ENCODE measurements at places on chromosomes 5 and 9.
A peak's percentile ranks its signal among the peaks of the same experiment; 100 is the strongest.

- DNase-seq = no peak
These were observed 14.0 kb downstream of the PRKAA1 start for GRCh38 chr5:40784027-40784653.

- no peak for DNase-seq
These were observed 35.6 kb upstream of the ATP6V1G1 start for GRCh38 chr9:114551750-114552685.

- DNase-seq = no peak
These were observed 56.1 kb downstream of the UBAP2 start for GRCh38 chr9:33992632-33993031.

- DNase-seq = no peak
These were observed 702.1 kb downstream of the SEMA5A start for GRCh38 chr5:8843771-8844170.

GRCh38 chr5:129459777-129460671 is at the start of gene ADAMTS19:
ADAMTS19 (plus strand) TSS chr5:129460298; CDS start chr5:129460392, 94 bp downstream.
- DNase-seq = no peak

- no peak for DNase-seq
These were observed 288.0 kb downstream of the ICE1 start for GRCh38 chr5:5710471-5710870.

DNA sequence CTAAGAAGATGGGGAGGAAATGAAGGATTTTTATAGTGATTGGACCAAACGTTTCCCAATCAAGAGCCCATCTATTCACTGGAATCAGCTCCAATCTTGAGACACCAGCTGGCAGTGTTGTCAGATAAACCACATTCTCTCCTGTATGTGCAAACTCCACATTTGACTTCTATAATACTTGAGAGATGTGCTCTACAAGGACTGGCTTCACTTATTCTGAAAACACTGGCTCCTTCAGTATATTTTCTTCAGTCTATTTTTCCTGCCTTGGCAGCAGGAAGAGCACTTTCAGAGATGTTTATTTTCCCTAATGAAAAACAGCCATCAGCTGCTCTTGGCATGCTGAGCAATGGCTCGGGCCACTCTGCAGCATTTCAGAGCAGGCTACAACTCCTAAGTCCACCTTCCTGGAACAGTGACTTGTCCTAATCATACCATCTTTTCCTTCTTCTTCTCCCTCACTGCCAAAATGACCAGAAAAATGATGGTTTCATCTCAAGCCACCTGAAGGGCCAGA is 96.9 kb upstream of the FSTL4 start:
- no peak for DNase-seq

GRCh38 chr9:72526901-72527800 is 5.7 kb downstream of the TMC1 start:
- DNase-seq = peak; percentile 64

DNA sequence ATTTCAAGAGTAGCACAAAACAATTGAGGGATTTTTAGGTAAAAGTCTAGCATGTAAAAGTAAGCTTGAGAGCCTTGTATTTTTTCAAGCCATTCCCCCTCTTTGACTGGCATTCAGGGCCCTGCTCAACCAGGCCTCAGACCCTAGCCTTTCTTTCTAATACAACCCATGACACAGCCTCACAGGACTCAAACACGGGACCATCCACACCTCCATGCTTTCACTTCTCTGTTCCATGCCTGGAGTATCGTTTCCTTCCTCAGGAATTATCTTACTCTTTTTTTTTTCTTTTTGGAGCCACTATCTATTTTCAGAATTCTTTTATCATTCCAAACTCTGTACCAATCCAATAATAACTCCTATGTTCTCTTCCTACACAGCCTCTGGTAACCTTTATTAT is 560.2 kb upstream of the CLINT1 start:
- DNase-seq = no peak

- peak; percentile 68 for DNase-seq
These were observed 15.8 kb upstream of the RAPGEF1 start for GRCh38 chr9:131755541-131756198.

GRCh38 chr9:134213881-134214341 is 49.5 kb upstream of the RNU6ATAC start:
- no peak for DNase-seq

- no peak for DNase-seq
These were observed 153.2 kb downstream of the EDIL3 start for GRCh38 chr5:84231433-84231832.

- no peak for DNase-seq
These were observed 65.2 kb downstream of the JMY start for GRCh38 chr5:79301046-79301712.

- no peak for DNase-seq
These were observed 34.3 kb upstream of the OLFM1 start for GRCh38 chr9:135053133-135053532.

GRCh38 chr5:13276156-13276555 is 668.3 kb downstream of the DNAH5 start:
- DNase-seq = no peak

DNA sequence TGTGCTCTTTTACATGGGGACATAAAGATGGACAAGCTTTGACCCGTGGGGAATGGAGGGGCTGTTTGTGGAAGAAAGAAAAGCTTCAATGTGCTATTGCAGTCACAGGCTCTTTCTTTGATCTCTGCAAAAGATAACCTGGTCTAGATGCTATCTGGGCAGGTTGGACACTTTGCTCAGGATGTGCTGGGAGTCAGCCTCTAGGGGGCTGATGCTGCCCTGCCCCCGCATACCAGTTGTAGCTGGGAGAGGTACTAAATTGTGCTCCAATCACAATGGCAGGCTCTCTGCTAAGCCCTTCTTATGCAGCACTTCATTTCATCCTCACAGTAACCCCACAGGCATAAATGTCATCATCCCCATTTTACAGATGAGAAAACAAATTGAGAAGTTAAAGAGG is 67.2 kb downstream of the PSD2 start:
- DNase-seq = no peak

DNA sequence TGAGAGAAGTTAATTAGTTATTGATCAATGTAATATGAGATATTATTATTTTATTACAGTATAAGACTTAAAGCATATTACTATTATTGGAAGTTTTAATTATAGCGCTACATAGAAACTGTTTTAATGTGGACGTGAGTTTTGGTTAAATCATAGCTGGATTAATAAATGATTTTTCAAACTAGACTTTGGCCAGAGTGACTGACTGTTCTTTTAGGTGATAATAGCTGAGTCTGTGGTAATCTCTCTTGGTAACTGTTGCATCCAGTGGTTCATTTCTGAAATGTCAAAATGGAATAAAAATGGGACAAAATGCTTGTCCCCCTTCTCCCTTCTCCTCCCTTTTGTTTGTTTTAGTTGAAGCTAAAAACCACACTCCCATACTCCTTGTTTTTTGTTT is 28.1 kb downstream of the ANKHD1 start:
- no peak for DNase-seq

GRCh38 chr5:158007336-158007735 is 148.4 kb upstream of the CLINT1 start:
- DNase-seq = no peak

DNA sequence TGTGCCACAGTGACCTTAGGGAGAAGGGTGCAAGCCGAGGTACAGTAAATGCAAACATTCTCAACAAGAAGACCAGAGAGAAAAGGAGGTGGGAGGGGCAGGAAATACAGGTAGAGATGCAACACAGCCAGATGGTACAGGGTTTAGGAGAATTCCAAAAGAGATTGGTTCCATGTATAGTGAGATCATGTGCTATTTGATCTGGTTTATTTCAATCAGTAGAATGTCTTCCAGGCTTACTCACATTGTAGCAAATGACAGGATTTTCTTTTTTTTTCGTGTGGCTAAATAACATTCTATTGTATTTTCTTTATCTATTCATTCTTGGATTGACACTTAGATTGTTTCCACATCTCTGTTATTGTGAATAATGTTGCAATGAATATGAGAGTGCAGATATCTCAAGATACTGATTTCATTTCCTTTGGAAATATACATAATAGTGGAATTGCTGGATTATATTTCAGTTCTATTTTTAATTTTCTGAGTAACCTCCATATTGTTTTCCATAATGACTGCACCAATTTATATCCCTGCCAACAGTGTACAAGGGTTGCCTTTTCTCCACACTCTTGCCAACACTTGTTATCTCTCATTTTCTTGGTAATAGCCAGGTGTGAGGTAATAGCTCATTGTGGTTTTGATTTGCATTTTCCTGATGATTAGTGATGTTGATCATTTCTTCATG is 107.8 kb upstream of the GAS1 start:
- no peak for DNase-seq

GRCh38 chr5:179297486-179298180 is 47.6 kb downstream of the ADAMTS2 start:
- DNase-seq = no peak

- no peak for DNase-seq
These were observed 200.5 kb downstream of the HINT1 start for GRCh38 chr5:130964231-130965202.

- DNase-seq = no peak
These were observed 155.7 kb downstream of the RMI1 start for GRCh38 chr9:84136119-84136868.

- DNase-seq = peak; percentile 4
These were observed 63.7 kb upstream of the PPP2CA start for GRCh38 chr5:134289509-134290113.

DNA sequence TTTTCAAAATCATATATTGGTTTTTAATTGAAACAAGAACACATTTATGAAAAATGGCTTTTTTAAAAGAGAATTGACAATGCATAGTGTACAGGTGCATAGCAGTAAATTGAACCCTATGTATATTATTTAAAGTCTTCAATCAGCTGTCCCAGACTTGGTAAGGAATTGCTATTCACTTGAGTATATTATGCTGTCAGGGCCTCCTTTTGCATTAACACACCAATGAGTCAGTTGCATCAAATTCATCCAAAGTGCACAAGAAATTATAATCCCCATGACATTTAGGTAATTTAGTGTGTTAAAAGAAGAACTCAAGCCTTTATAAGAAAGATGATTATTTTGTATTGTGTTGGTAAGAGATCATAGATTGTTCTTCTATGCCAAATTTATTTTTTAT is 748.8 kb upstream of the RIOK2 start:
- DNase-seq = no peak

DNA sequence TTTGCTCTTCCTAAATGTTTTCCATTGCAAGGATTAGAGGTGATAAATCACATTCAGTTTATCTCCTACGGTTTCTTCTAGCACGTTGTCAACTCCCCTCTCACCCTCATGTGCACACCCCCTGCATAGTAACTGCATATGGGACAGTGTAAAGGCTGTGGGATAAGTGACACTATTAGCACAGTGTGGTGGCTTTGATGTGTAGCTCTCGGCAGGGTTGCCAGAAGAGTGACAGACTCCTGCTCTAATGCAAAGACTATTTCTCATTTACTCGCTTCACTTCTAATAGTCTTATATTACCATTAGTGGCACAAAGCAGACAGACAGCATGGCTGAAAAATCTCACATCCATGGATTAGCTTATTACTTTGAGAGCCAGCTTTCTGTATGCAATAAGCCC is 454.6 kb downstream of the CETN3 start:
- DNase-seq = no peak

DNA sequence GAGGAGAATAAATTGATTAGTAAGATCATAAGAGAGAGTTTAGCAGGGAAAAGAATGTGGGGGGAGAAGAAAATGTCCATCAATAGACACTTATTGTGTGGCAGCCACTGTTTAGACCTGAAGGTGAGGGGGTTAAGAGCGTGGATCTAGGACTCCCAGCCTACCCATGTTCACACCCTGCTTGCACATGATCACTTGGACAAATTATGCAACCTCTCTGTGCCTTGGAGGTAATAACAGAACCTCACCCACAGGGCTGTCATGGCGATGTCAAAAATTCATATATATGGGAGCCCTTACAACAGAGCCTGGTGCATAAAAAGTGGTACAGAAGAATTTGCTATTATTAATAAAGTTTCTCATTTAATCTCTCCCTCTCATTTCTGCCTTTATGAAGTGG is 86.0 kb upstream of the EQTN start:
- no peak for DNase-seq

- DNase-seq = no peak
These were observed 7.9 kb upstream of the ENG start for GRCh38 chr9:127862075-127863011.

GRCh38 chr5:19536387-19536786 is 451.6 kb downstream of the CDH18 start:
- no peak for DNase-seq

- DNase-seq = no peak
These were observed 252.2 kb downstream of the SYK start for GRCh38 chr9:91053824-91054223.

- DNase-seq = no peak
These were observed 758.5 kb upstream of the EDIL3 start for GRCh38 chr5:85143138-85143537.

- DNase-seq = no peak
These were observed 63.6 kb downstream of the ANXA1 start for GRCh38 chr9:73215249-73215648.

- DNase-seq = no peak
These were observed 378.7 kb downstream of the ENC1 start for GRCh38 chr5:74261866-74262265.

GRCh38 chr5:169657127-169657526 is 20.1 kb downstream of the DOCK2 start:
- DNase-seq = no peak

- DNase-seq = no peak
These were observed 32.9 kb upstream of the GARNL3 start for GRCh38 chr9:127231666-127232065.

GRCh38 chr5:60822285-60822556 is 21.8 kb downstream of the ELOVL7 start:
- DNase-seq = no peak

DNA sequence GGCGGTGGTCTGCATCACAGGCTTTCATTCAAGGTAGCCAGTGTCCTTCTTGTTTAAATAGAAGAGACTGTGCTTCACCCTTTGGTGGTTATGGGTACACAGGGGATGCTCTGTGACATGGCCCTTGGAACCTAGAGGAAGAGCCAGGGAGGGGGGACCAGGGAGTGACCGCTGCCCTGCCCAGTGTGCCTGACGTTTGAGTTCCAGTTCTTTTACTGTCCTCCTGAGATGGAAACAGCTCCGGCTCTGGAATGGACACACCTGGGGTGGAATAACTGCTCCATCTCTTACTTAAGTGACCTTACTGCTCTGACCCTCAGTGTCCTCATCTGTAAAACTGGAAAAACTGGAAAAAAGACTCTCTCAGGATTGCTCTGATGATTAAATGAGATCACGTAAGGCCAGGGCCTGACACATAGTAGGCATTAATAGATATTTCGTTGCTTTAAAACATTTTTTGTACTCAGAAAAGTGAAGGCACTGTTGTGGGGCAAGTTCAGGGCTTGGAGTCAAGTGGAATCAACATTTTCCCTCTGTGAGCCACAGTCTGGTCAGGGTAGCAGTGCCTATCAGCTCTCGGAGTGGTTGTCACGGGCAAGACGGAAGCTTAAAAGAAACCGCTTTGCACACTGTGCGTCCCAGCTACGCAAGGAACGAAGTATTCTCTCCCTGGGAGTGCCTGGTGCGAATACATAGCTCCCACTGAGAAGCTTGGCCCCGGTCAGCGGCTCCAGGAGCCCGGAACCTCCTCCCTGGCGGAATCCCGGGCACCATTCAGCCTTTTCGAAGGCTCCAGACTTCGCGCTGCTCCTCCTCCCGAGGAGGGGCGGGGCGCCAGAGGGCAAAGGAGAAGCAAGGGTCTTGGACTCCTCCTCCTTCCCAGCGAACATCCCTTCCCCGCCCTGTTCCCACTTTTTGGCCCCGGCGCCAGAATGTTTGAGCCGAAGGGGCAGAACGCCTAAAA is 5.8 kb downstream of the POU4F3 start:
- no peak for DNase-seq

GRCh38 chr5:20224046-20224445 is 236.0 kb upstream of the CDH18 start:
- no peak for DNase-seq

- no peak for DNase-seq
These were observed 1.2 kb downstream of the RNF14 start for GRCh38 chr5:141969783-141970771.
